ENCODE measurements at places on chromosomes 16 and 17.

DNA sequence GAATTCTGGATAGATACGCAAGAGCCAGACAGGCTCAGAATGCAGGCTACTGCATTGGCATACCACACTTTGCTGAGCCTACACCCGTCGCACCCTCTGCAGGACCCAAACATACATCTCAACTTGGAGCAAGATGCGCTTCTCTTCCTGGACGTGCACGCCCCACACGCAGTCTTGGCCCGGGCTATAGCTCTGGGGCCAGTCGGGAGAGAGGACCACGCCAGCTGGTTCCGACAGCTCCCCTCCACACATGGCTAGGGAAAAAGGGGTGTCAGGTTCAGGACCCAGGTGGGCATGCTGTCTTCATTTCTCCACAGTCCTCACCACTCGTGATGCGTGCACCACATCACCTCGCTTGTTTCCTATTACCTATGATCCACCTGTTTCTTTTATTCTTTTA is 15.1 kb upstream of the CDIPT start:
- DNase-seq, result no peak

DNA sequence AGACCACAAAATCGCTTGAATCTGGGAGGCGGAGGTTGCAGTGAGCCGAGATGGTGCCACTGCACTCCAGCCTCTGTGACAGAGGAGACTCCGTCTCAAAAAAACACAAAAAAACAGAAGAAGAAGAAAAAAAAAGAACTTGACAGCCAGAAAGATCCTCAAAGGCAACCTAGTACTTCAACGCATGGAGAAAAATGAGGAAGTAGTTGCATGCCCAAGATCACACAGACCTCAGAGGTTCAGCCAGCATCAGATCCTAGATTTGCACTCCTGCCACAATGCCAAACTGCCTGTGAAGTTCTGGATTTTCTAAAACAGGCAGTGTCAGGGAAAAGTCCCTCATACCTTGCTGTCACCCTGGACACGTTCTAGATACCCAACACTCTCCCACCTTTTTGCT is 1.5 kb downstream of the ATPAF2 start:
- no peak for DNase-seq

- DNase-seq, result no peak
Measured at GRCh38 chr17:82274134-82275020, 877 bp upstream of the CSNK1D start.

GRCh38 chr17:65277576-65277975 is 140.4 kb downstream of the RGS9 start:
- peak; percentile 54 for DNase-seq

DNA sequence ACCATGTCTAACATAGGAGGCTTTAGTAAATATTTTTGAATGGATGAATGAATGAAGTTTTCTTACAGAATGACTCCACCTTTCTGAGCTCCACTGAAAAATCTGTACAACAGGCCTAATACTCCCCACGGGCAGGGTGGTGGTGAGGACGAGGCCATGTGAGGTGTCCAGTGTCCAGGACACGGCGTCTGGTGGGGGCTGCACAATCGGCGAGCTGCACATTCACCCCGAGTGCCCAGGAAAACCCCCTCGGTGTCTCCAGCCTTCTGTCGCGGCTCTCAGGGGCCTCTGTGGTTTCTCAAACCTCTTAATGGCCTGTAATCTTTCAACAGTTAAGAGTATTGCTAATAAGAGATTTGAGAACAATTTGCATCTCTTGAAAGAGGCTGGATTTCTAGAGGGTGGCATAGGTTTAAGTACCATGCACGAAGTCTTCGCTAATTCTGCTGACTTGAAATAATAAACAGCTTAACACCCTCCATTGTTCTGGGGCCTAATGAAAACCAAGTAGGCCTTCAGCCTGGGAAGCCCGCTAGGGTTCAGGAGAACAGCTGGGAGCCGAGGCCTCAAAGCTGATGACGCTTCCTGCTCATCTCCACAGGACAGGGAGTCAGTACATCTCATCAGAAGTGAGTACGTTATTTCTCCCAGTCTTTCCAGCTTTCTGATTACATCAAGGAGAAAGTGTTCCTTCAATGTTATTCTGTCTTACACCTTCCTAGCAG is 304.6 kb upstream of the FOXF1 start:
- no peak for DNase-seq

GRCh38 chr16:85132456-85133289 is 20.4 kb upstream of the CIBAR2 start:
- no peak for DNase-seq

DNA sequence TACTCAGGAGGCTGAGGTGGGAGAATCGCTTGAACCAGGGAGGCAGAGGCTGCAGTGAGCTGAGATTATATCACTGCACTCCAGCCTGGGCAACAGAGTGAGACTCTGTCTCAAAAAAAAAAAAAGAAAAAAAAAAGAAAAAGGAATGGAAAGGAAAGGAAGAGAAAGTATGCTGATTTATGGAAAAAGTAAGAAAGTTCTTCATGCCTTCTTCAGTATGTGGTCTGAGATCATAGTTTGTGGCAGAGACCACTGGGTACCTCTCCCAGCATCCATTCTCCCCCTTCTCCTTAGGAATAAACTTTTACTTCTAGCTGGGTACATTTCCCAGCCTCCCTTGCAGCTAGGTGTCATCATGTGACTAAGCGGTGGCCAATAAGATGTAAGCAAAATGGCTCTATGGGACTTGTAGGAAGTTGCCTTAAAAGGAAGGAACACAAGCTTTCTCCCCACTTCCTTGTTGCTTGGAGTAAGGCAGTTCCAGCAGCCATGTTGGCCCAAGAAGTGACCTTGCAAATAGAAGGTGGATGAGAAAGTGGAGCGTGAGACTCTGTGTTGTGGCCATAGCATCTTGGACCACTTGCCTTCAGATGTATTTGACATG is 26.1 kb upstream of the XPO6 start:
- no peak for DNase-seq

GRCh38 chr17:8846768-8847211 is 20.7 kb downstream of the PIK3R6 start:
- peak; percentile 76 for DNase-seq

DNA sequence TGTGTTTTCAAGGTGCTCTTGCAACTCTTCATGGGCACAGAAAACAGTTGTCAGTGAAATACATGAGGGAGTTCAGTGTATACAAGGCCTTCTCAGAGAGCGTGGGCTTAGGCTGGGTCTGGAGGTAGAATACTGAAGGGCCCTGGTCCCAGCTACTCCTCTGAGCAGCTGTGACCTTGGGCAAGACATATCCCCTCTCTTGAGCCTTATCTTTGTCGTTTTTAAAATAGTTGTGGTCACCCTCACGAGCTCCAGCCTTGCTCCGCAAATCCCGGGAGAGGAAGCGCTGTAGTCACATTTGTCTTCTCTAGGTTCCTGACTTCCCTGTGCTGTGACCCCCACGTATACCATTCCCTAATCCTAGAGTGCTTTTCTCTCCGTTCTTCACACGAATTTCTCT is 3.6 kb downstream of the ZNRF1 start:
- DNase-seq, result peak; percentile 75

DNA sequence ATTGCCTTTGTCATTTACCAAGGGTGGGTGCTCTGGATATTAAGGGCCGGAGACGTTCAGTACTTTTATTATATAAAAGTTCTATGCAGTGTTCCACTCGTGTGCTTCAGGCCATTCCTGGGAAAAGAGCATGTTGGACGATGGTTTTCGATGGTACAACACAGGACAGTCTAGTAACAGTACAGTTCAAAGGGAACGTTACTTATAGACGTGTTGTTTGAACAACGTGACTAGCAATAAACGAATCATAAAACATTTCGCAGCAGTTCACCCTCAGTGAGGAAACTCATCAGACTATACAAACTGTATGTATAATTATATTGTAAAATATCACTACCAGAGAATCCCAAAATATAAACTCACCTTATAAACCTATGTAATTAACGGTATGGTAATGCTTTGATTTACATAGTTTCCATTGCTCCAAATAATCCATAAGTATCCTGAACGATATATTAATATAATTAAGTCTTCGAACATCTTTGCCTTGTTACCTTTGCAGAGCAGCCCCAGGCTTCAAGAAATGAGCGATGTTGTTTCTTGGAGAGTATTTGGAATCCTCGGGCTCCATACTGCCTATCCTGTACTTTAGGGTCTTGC is 589 bp downstream of the NMT1 start:
- no peak for DNase-seq

DNA sequence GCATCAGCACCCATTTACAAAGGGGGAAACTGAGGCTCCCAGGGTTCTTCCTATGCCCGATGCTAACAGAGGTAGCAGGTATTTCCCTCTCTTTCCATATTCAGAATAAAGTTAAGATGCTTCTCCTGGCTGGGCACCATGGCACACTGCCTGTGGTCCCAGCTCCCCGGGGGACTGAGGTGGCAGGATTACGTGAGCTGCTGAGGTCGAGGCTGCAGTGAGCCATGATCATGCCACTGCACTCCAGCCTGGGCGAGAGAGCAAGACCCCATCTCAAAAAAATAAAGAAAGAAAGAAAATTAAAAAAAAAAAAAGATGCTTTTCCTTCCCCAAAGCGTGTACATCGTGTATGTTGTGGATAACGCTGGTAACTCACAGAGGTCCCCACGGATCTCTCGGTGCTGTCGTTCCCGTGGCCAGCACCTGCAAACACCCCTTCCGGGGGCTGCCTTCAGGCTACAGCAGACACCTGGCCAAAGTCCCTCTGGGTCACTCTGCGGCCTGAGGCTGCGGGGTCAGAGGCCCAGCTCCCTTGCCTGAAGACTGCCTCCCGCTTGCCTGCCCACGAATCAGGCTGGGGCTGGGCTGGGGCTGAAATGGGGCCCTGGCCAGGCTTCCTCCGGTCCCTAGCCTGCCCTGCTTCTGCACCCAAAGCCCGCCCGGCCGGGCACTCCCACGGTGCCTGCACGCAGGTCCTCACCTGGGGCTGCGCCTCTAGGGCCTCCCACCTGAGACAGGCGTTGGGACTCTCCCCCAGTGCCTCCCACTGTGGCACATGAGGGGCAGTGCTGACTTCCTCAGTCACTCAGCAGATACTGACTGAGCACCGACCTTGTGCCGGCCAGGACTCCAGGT is 63.1 kb downstream of the ZDHHC7 start:
- DNase-seq, result no peak

- no peak for DNase-seq
Measured at GRCh38 chr16:74874123-74874522, 99.5 kb upstream of the FA2H start.

DNA sequence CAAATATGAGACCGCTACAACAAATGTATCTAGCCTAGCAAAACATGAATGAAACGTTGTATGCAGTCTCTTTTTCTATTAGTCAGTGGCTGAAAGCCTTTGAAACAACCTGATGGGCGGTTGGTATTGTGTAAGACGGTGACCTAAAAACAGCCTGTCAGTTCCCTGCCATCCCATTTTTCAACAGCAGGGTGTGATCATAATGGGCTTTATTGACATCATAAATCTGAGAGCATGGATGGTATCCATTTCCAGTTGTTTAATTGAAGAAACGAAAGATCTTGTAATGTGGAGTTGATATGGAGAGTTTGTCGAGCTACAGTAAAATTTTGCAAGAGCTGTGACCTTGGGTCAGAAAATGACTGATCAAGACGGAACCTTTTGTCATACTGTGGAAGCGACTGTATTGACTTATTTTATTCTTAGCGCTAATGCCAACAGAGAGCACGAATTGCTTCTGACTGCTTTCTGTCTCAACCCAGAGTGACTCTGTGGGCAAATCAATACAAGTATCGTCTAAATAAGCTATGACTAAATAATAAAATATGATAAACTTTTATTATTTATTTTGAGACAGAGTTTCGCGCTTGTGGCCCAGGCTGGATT is 12.3 kb upstream of the MEIOB start:
- no peak for DNase-seq

- DNase-seq, result no peak
Measured at GRCh38 chr16:77683397-77684180, 38.7 kb upstream of the NUDT7 start.

- no peak for DNase-seq
Measured at GRCh38 chr16:67278773-67279295, 498 bp upstream of the PLEKHG4 start.

All from islet precursor cell (in vitro differentiated cells).